ENCODE measurements at places on chromosomes 1 and 21.

GRCh38 chr1:201226859-201227488 is 36.4 kb downstream of the IGFN1 start:
- DNase-seq = no peak

- no peak for DNase-seq
These were observed 5.3 kb downstream of the TENT5C start for GRCh38 chr1:117611121-117611601.

GRCh38 chr1:30652152-30652841 is 71.1 kb downstream of the MATN1 start:
- DNase-seq = no peak

DNA sequence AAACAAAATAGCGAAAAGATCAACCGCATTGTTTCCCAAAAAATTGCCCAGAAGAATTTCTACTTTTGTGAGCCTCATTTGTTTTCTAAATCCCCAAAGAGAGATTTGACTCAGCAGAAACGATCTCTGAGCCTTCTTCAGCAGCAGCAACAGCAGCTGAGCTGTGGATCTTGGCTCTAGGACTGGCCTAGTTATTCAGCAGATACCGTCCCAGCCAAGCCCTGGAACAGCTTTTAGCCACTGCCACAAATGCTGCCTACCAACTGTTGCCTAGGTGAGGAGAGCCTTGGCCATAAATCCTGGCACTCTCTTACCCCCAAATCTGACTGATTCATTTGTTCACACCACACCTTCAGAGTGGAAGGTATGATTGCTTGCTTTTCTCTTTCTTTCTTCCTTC is 320.1 kb downstream of the TGFB2 start:
- DNase-seq = no peak

DNA sequence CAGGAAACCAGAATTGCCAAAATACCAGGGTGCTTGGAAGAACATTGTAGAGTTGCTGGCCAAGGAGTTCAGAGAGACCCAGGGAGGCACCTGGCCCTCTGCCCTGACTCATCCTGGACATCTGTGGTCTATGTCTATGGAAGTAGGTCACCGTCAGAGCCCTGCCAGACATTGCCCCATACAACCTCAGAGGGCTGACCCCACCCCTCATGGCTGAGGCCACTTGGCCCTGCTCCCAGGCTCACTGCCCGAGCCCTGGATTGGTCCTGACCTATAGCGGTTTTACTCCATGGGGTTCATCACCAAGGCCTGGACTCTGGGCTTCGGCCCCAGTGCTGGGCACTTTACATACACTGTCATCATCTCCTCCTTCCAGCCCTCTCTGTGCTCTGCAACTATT is 233.1 kb downstream of the PTPRU start:
- DNase-seq = peak; percentile 90

GRCh38 chr1:202274611-202275010 is 67.1 kb downstream of the UBE2T start:
- DNase-seq = no peak

- no peak for DNase-seq
These were observed 96.6 kb downstream of the DDX20 start for GRCh38 chr1:111852261-111852721.

DNA sequence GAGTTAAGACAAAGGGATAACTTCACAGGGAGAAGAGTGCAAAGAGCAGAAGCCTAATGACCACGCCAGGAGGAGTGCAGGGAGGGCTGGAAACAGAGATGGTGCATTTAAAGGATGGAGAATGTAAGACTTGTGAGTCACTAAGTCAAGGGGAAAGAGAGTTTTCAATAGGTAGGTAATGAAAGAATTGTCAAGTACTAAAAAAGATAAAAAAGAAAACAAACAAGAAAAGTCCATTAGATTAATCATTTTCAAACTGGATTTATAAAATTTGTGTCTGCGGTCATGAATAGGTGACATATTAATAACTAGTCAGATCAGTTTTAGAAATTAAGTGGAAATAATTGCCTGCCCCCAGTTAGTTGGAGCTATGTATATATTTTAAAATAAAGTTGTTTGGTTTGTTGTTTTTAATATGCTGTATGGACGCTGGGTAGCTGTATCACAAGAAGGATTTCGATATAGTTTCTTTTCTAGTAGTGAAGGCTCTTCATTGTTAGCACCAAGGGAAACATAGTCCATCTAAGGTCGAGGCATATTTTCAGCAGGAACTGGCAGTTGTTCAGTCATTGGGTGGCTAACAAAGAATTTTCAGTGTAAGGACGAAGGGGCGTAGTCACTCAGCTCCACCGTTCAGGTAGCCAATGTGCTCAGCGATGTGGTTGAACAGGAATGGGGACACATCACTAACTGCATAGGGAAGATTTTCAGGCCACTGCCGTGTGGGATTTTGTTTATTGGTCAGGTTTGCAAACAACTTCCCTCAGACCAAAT is 203.0 kb downstream of the TGFB2 start:
- DNase-seq = no peak

GRCh38 chr1:35637401-35637809 is 3.9 kb downstream of the PSMB2 start:
- no peak for DNase-seq

GRCh38 chr1:16409536-16410152 is 27.6 kb downstream of the SPATA21 start:
- no peak for DNase-seq

GRCh38 chr1:182237329-182237728 is 154.3 kb downstream of the GLUL start:
- no peak for DNase-seq

- DNase-seq = no peak
These were observed 60.1 kb downstream of the COL18A1 start for GRCh38 chr21:45465105-45465504.

GRCh38 chr1:15028102-15028501 is 125.4 kb upstream of the TMEM51 start:
- DNase-seq = no peak

- DNase-seq = no peak
These were observed 54.1 kb upstream of the LYST start for GRCh38 chr1:235920596-235921375.

DNA sequence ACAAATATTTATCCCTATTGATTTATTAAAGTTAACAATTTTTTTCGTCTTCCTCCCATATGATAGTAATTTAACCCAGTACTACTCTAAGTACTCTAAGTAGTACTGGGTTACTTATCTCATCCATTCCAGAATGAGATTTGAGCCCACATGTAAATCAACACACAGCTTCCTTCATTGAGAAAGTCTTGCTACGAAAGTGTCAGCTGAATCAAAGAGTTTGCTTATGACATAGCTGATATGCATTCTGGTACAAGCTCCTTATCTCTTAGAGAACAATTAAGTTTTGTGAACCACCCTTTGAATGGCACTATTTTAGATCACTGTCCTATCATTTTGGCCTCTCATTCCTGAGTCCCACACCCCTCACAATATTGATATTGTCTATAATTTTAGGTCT is 2.4 kb upstream of the SLC44A3 start:
- no peak for DNase-seq

DNA sequence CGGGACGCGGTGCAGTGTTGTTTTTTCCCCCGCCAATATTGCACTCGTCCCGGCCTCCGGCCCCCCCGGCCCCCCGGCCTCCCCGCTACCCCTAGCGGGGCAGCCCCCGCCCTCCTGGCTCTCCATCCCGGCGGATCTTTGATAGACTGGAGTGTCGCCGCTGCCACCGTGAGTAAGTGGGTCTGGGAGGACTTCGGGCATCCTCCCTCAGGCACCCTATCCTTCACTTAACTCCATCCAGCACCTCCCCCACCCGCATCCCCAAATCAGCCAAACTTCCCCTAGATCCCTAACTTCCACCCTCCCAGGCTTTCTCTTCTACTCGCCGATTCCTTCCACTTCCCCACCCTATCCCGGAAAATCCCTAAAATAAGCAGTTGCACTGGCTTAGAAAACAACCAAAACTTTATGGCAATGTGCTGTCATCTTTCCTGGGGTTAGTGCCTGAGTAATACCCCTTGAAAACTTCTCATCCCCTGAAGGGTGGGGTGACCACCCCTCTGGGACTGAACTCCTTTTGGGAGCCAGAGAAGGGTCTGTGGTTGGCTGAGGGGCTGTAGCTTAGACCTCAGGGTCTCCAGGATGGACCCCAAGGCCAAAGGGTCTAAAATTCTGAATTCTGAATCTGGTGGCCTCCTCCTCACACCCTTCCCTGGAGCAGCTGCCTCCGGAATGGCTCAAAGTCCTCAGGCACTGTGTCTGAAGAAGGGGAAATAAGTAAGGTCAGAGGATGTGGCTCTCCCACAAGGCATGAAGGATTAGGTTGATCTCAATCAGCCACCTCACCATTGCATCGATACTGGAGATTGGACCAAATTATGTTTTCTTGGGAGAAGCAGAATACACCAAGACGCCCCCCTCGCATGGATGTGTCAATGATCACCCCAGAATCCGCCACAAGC is 12.2 kb downstream of the THBS3 start:
- DNase-seq = no peak

GRCh38 chr21:26795866-26796329 is 49.3 kb downstream of the ADAMTS1 start:
- DNase-seq = no peak

GRCh38 chr1:240619906-240620621 is 8.1 kb upstream of the GREM2 start:
- DNase-seq = no peak

GRCh38 chr1:208015255-208015654 is 104.3 kb upstream of the CD34 start:
- no peak for DNase-seq

GRCh38 chr1:75412616-75413015 is 198.3 kb downstream of the SLC44A5 start:
- DNase-seq = no peak

- no peak for DNase-seq
These were observed 39.9 kb upstream of the ABCA4 start for GRCh38 chr1:94160811-94161210.

GRCh38 chr1:44417351-44418021 is 12.4 kb downstream of the RNF220 start:
- no peak for DNase-seq

GRCh38 chr1:7366955-7367665 is 404.0 kb upstream of the VAMP3 start:
- DNase-seq = no peak

DNA sequence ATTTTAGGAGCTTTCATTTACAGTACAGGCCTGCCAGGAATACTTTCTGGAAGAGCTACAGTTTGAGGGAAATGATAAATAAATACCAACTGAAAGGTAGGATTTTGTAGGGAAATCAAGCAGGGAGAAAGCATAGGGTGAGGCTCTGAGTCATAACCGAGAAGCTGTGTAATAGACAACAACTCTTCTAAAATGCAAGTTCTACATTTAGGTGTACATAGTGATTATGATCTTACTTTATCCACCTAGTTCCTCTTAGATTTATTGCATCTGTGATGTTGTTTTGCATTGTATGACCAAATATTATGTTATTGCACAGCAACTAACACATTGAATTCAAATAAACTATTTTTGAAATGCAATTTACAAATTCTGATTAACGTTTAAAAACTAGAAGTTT is 819.3 kb downstream of the PLA2G4A start:
- DNase-seq = no peak

GRCh38 chr21:38769191-38769780 is 36.4 kb upstream of the ETS2 start:
- DNase-seq = no peak

DNA sequence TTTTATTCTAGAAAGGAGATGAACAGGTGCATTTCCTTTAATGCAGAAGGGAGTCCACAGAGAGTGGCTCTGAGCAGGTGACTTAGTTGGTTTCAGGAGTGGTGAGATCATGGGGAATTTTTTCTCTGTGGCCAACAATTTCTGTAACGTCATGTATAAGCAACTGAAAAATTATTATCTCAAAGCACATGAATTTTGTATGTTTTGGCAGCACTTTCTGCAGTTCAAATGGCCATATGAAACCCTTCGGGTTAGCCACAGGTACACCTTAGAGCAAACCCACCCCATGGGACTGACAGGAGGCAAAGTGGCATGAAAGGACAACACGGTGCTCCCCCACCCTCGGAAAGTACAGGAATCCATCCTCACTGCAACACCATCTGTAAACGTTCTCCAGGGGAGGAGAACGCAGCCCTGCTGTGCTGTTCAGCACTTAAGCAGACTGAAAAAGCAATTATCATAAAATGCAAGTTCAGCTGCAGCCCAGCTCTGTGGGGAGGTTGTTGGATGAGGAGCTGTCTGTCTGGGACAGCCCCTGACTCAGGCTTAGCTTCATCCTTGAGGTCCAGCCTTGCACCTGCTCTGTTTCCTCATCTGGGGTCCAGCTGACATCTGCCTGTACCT is 55.8 kb upstream of the CLDN14 start:
- DNase-seq = no peak

GRCh38 chr1:117659550-117660270 is 53.9 kb downstream of the TENT5C start:
- no peak for DNase-seq

DNA sequence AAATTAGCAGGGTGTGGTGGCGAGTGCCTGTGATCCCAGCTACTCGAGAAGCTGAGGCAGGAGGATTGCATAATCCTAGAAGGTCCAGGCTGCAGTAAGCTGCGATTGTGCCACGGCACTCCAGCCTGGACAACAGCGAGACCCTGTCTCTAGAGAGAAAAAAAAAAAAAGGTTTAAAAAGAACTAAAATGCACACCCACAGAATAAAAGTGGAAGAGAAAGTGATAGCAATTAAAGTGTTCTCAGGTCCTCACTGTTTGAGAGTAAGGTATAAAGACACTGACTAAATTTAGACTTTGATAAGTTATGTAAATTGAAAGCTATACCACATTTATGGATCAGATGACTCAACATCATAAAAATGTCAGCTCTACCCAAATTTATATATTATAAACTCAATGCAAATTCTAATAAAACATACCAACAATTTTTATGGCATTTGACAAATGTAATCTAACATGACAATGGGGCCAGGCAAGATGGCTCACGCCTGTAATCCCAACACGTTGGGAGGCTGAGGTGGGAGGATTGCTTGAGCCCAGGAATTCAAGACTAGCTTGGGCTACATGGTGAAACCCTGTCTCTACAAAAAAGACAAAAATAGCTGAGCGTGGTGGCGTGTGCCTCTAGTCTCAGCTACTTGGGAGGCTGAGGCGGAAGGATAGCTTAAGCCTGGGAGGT is 11.8 kb downstream of the ZBTB17 start:
- DNase-seq = no peak

GRCh38 chr1:201468844-201469644 is at the start of gene PHLDA3:
Gene PHLDA3, minus strand, starts transcription at chr1:201469188. Its CDS starts 402 bp downstream, at chr1:201468786.
- no peak for DNase-seq

DNA sequence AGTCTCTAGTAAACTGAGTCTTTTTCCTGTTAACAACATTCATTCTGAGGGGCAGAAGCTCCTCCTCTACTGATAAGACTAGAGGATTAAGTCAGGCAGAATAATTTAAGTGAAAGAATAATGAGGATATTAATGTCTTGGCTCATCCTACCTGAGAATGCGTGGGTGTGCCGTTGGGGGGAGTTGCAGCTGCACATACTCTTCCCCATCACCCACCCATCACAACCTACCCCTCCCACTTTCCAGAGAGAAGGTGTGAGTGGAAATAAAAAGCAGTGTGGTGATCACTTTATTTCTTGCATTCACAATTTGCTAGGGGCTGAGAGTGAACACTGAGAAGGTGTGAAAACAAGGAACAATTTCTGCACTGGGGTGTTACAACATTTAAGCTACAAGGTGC is 146.8 kb upstream of the MAGI3 start:
- no peak for DNase-seq

- DNase-seq = no peak
These were observed 28.4 kb upstream of the TMEM125 start for GRCh38 chr1:43241413-43241836.

Data from vagina (tissue), 2 donors.